ENCODE measurements at places on chromosomes 7 and 10.

GRCh38 chr7:99461221-99461620 is 4.7 kb downstream of the ATP5MF start:
- DNase-seq, result no peak

GRCh38 chr7:29937132-29937531 is 52.5 kb downstream of the SCRN1 start:
- DNase-seq, result no peak

DNA sequence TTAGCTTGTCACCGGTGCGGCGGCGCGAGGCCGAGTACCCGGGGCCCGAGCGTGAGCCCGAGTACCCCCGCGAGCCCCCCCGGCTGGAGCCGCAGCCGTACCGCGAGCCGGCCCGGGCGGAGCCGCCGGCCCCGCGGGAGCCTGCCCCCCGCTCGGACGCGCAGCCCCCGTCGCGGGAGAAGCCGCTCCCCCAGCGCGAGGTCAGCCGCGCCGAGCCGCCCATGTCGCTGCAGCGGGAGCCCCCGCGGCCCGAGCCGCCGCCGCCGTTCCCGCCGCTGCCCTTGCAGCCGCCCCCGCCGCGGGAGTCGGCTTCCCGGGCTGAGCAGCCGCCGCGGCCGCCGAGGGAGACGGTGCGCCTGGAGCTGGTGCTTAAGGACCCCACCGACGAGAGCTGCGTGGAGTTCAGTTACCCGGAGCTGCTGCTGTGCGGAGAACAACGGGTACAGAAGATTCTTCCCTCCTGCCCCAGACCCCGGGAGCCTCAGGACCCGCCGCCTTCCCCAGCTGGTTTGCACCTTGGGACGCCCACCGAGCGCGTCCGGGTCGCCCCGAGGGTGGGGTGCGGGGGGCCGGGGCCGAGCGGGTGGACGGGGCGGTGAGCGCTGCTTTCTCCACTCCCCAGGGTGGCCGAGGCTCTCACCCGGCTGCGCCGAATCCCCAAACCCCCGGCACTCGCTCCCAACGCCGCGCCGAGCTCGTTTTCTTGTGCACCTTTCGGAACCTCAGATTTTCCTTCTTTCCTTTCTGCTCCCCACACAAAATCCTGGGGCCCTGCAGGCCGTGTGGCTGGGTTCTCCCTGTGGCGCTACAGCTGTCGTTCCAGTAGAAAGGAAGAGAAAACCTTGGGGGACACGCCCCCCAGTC is 708 bp downstream of the UBN2 start:
- DNase-seq, result no peak

- DNase-seq, result no peak
These were observed 19.8 kb upstream of the NUP205 start for GRCh38 chr7:135537905-135538304.

DNA sequence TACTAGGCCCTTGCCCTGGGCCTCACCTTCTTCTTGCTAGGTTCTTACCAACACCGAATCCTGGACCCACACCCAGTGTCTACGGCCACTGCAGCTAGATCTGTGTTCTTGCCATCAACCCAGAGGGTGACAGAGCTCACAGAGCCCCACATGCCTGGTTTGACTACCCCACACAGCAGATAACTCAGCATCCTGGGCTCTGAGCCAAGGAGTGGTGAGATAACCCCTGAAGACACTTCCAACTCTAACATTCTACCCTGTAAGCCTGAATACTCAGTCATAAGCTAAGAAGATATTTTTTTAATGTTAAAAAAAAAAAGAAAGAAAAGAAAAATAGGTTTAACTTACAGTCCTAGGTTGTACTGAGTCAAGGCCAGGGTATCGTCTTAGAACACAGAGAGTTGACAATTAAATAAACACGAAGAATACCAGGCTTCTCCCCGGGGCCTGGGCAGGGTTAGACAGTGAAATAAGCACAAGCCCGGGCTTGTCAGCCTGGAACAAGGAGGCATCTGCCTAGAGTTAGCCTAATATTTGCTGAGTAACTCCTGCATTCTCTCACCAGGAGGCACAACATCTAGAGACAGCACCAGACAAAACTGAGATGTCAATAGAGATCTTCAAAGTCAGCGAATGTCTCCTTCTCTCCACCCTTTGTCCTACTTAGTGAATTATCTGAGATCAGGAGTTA is 556.5 kb upstream of the LRRN3 start:
- no peak for DNase-seq

DNA sequence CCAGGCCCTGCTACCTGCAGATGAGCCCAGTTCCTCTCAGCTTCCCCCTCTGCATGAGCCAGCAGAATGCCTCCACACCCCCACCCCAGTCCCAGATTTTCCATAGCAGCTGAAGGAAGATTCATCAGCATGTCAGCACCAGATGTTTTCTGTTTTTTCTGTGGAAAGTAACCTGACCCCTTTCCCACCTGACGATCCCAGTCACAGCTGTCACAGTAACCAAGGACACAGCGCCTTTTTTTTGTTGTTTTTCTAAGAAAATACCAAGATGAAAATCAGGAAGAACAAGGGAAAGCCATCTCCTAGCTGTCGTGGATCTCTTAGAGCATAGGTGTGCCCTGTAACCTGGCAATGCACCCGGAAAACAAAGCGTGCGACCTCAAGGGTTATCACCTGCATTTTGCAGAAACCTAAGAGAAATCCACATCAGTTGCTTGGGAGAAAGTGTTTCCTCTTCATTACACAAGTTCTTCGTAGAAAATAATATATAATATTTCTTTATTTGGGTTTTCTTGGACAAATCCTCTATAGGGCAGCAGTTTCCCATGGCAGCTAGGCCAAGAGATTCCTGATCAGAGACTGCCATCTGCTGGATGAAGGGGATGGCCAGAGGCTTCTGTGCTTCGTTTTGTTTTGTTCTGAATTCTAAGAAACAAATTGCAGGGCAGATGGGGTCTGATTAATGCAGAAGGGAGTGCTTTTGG is 401.9 kb downstream of the TNS3 start:
- DNase-seq, result peak; percentile 19

DNA sequence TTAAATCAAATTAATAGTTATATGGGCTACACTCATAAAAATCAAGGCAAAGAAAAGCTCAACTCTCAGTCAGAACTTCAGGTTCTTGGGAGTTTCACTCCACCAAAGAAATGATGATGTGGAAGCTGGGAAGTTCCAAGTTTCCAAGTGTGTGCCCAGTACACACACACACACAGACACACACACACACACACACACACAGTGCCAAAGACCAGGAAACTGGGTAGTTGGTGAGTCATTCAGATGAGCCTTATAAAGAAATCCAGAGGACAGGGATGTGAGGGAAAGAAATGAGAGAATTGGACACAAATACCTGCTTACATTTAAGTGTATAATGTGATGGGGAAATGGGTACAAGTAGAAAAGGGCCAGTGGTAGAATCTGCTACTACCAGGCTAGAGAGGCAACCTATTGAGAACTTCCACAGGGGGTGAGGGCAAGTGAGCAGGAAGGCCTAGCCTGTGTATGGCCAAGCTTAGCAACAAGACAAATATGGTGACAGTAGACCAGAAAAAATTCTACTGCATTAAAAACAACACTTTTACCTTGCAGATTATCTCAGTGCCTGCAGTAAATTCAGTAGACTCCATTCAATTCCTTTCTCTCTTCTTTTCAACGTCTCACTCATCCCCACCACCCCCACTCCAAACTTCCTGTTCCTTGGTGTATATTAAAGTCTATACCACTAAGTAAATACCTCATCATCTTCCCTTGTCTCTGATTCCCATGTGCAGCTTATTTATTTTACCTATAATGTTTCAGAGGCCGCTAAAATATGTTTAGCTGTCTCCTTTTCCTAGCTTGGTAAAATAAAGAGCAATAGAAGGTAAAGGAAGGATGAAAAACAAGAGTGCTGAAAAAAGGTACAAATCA is 95.0 kb downstream of the CABCOCO1 start:
- no peak for DNase-seq
